Transverse colon (tissue), 4 donors: ENCODE measurements at places on chromosomes 7 and 10. TPM values are rescaled to one million over a fixed set of nuclear protein-coding genes. Genes with fewer than 3 reads are reported as not detected.
A peak's percentile ranks its signal among the peaks of the same experiment; 100 is the strongest.

DNA sequence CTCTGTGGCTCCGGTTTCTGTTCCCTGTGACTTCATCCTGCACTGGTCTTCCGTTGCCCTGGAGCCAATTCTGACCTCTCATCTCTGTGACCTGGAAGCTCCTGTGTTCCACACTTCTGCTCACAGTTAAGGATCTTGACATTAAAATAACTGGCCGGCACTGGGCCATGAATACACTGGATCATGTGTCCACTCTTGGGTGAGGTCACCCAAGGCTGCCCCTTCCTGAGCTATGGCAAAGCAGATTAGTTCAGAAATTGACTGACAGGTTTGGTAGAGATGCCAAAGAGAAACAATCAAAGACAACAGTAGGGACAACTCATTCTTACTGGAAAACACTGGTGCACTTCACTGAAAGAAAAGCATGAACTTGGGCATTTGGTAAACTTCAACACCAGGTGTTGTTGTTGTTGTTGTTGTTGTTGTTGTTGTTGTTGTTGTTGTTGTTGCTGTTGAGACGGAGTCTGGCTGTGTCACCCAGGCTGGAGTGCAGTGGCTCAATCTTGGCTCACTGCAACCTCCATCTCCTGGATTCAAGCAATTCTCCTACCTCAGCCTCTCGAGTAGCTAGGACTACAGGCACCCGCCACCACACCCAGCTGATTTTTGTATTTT lies 36.7 kb upstream of the GRID1 start:
- no peaks in the 10 kb centered on the region for H3K36me3 ChIP-seq
- no peak overlapping the region for H3K27ac ChIP-seq

The CH25H gene
- total RNA-seq, result not detected

GRCh38 chr10:128599538-128599937 lies 473.3 kb upstream of the MKI67 start:
- H3K27ac ChIP-seq, result no peak overlapping the region
- H3K4me3 ChIP-seq, result no peak overlapping the region
- H3K36me3 ChIP-seq, result no peaks in the 10 kb centered on the region
- no peak for DNase-seq
- no peaks in the 10 kb centered on the region for H3K27me3 ChIP-seq

The VIPR2 gene
- total RNA-seq, result 3.2 TPM

- peak; percentile 11 for DNase-seq
- H3K27me3 ChIP-seq, result no peaks in the 10 kb centered on the region
- H3K4me1 ChIP-seq, result no peaks in the 10 kb centered on the region
- H3K4me3 ChIP-seq, result no peak overlapping the region
- no peaks in the 10 kb centered on the region for H3K36me3 ChIP-seq
These were observed 97.4 kb upstream of the BMPER start for GRCh38 chr7:33807779-33808482.

DNA sequence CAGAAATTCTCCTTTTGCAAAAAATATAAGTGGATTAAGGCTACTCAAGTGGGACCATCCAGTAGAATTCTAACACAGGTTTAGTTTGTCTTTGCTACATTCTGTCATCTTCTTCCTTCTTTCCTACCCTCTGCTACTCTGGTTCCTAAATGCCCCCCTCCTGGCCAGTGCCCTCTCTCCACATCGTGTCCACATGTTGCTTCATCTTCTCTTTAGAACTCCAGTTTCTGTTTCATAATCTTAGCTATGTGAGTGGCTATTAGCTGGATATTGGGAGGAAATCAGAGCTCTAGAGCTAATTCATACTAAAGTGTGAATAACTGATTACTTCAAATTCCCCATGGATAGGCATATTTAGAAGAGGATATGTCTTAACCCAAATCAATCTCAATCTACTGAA lies 528.5 kb downstream of the LRMDA start:
- H3K4me1 ChIP-seq, result no peaks in the 10 kb centered on the region
- no peaks in the 10 kb centered on the region for H3K36me3 ChIP-seq
- no peak for DNase-seq
- H3K27me3 ChIP-seq, result no peaks in the 10 kb centered on the region

The RELN gene
- total RNA-seq, result 1.00 TPM

- no peaks in the 10 kb centered on the region for H3K36me3 ChIP-seq
- no peaks in the 10 kb centered on the region for H3K4me1 ChIP-seq
- H3K27ac ChIP-seq, result no peak overlapping the region
- no peaks in the 10 kb centered on the region for H3K27me3 ChIP-seq
These were observed 237.7 kb upstream of the MBL2 start for GRCh38 chr10:53009961-53010907.

The BMI1 gene
- 63.0 TPM for total RNA-seq

DNA sequence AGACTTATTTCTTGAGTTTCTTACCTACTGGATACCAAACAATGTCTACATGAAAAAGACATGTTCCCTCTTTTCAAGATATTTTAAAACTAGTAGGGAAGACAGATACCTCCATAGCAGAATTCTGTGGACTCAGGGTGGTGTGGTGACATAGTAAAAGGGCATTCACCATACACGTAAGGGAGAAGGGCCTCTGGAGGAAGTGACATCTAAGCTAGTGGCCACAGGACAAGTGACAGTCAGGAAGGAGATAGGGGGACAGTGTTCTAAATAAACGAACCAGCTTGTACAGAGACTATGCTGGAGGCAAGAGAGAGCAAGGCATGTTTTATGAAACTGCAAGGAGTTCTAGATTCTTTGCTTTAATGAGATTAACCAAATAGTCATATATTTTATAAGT lies 321.7 kb upstream of the LRGUK start:
- no peak overlapping the region for H3K27ac ChIP-seq
- H3K4me3 ChIP-seq, result no peak overlapping the region
- H3K4me1 ChIP-seq, result no peaks in the 10 kb centered on the region
- no peaks in the 10 kb centered on the region for H3K36me3 ChIP-seq
- no peak for DNase-seq
- H3K27me3 ChIP-seq, result no peaks in the 10 kb centered on the region

DNA sequence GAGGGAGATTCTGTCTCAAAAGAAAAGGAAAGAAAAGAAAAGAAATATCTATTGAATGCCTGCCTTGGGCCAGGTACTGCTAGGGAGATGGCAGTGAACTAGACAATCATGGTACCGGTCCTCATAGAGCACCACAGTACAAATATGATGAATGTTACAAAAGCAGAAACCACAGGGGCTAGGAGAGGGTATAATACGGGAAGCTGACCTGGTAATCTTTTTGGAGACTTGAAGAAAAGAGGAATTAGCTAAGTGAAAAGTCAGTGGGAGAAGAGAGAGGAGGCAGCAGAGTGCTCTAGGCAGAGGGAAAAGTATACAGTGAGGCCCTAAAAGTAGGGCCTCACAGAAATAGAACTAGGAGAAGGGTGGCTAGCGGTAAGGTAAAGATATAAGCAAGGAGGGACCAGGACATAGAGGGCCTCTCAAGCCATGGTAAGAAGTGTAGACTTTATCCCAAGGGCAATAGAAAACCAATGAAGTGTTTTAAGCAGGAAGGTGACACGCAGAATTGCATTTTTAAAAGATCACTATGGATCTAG lies 42.8 kb upstream of the WNT8B start:
- no peak overlapping the region for H3K27ac ChIP-seq
- peaks cover 8% of the 10 kb centered on the region for H3K27me3 ChIP-seq
- no peaks in the 10 kb centered on the region for H3K36me3 ChIP-seq
- H3K4me1 ChIP-seq, result peaks cover 2% of the 10 kb centered on the region
- no peak for DNase-seq
- H3K4me3 ChIP-seq, result no peak overlapping the region

GRCh38 chr7:149796287-149796860 lies 23.0 kb upstream of the ZNF467 start:
- peaks cover 5% of the 10 kb centered on the region for H3K27me3 ChIP-seq
- DNase-seq, result no peak
- no peak overlapping the region for H3K4me3 ChIP-seq
- H3K36me3 ChIP-seq, result no peaks in the 10 kb centered on the region

GRCh38 chr10:91317541-91317940 lies 92.6 kb upstream of the HECTD2 start:
- H3K36me3 ChIP-seq, result no peaks in the 10 kb centered on the region
- no peaks in the 10 kb centered on the region for H3K4me1 ChIP-seq
- no peak overlapping the region for H3K27ac ChIP-seq
- no peak overlapping the region for H3K4me3 ChIP-seq
- no peaks in the 10 kb centered on the region for H3K27me3 ChIP-seq
- DNase-seq, result no peak

DNA sequence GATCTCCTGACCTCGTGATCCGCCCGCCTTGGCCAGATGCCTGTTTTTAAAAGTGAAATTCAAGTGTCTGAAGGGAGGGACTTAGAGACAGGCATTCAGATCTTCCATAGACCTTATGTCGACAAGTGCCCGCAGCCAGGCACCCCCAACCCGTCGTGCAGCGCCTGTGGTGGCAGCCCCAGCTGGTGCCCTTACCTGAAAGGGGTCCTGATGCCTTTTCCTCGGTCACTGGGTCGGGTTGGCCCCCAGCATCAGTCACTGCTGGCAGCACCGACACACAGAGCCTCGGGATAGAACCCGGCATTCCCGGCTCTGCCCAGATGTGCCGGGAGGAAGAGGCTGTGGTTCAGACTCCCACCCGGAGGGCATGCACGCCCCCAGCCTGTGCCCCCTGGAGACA lies 23.3 kb downstream of the LRRC27 start:
- H3K4me3 ChIP-seq, result no peak overlapping the region
- H3K27me3 ChIP-seq, result no peaks in the 10 kb centered on the region
- no peak overlapping the region for H3K27ac ChIP-seq
- DNase-seq, result no peak
- H3K4me1 ChIP-seq, result no peaks in the 10 kb centered on the region

DNA sequence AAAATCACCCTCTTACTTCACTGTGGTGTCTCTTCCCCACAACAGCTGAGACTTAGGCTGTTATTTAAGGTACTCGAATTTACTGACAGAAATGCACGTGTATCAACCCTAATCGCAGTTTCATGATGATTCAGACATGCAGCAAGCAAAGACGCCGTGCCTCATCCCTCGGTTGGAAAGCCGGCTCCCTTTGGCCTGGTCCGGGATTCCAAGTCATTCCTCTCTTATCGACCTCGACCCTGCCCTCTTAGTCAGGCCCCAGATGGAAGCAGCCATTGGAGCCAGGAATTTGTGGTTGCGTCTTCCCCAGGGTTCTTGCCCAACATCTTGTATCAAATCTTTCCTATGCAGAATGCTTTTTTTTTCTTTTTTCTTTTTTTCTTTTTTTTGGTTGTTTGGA lies 229.5 kb downstream of the GATA3 start:
- H3K27me3 ChIP-seq, result no peaks in the 10 kb centered on the region
- H3K4me3 ChIP-seq, result no peak overlapping the region
- no peaks in the 10 kb centered on the region for H3K36me3 ChIP-seq
- no peak for DNase-seq
- no peak overlapping the region for H3K27ac ChIP-seq

DNA sequence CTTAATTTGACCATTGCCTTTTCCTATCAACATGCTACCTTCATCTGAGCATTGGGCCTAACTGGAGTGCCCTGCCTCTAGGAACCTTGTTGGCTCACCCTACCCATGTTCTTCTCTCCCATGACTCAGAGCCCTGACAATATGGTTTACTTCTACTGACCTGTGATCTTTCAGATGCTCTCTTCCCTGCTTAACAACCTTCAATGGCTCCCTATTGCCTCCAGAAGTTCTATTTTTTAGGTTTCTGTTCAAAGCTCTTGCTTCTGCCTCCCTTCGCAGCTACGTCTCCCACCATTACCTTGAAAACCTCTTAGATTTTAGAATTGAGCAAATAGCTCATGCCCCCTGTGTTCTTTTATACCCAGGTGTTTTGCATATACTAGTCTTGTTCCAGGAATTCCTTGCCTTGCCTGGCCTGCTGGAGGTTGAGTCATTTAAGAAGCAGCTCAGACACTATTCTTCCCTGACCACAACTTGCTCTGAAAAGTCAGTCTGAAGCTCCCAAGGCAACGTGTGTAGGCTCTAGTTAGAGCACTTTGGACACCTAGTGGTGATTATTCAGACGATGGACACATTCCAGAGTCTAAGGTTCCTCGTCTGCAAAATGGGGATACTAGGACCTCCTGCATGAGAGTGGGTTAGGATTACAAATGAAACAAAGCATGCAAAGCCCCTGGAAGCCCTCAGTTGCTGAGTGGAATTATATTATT lies 64.4 kb upstream of the EMX2 start:
- H3K4me1 ChIP-seq, result peaks cover 7% of the 10 kb centered on the region
- no peaks in the 10 kb centered on the region for H3K36me3 ChIP-seq
- no peak overlapping the region for H3K4me3 ChIP-seq
- H3K27me3 ChIP-seq, result peaks cover 12% of the 10 kb centered on the region
- DNase-seq, result no peak

The SLC13A1 gene
- 7.5 TPM for total RNA-seq

The GIMAP7 gene
- total RNA-seq, result 7.5 TPM

- H3K4me1 ChIP-seq, result peaks cover 5% of the 10 kb centered on the region
- H3K4me3 ChIP-seq, result no peak overlapping the region
- DNase-seq, result no peak
- H3K36me3 ChIP-seq, result no peaks in the 10 kb centered on the region
- H3K27me3 ChIP-seq, result no peaks in the 10 kb centered on the region
- H3K27ac ChIP-seq, result no peak overlapping the region
These were observed 6.9 kb downstream of the TMEM140 start for GRCh38 chr7:135154734-135155133.

- H3K27ac ChIP-seq, result peak overlapping the region; percentile 91
- peaks cover 8% of the 10 kb centered on the region for H3K27me3 ChIP-seq
- peaks cover 16% of the 10 kb centered on the region for H3K36me3 ChIP-seq
- peak; percentile 31 for DNase-seq
These were observed 626 bp upstream of the BMS1 start for GRCh38 chr10:42781893-42782445.

The ZNF862 gene
- 23.5 TPM for total RNA-seq

The EFCAB10 gene
- not detected for total RNA-seq

GRCh38 chr7:131787101-131787500 lies 230.7 kb upstream of the PODXL start:
- no peaks in the 10 kb centered on the region for H3K36me3 ChIP-seq
- no peak for DNase-seq

GRCh38 chr10:101214446-101215396 lies 14.5 kb downstream of the LBX1 start:
- no peaks in the 10 kb centered on the region for H3K36me3 ChIP-seq
- DNase-seq, result peak; percentile 61
- peaks cover 97% of the 10 kb centered on the region for H3K27me3 ChIP-seq
- peaks cover 48% of the 10 kb centered on the region for H3K4me1 ChIP-seq
- peak overlapping the region; percentile 4 for H3K4me3 ChIP-seq
- no peak overlapping the region for H3K27ac ChIP-seq

The CRYGN gene
- total RNA-seq, result not detected

The GALNT17 gene
- 2.6 TPM for total RNA-seq

The VWC2 gene
- total RNA-seq, result 0.16 TPM
